ENCODE measurements at places on chromosomes 11 and 22.

GRCh38 chr11:2975594-2975993 lies 16.5 kb downstream of the NAP1L4 start:
- no peak for DNase-seq

DNA sequence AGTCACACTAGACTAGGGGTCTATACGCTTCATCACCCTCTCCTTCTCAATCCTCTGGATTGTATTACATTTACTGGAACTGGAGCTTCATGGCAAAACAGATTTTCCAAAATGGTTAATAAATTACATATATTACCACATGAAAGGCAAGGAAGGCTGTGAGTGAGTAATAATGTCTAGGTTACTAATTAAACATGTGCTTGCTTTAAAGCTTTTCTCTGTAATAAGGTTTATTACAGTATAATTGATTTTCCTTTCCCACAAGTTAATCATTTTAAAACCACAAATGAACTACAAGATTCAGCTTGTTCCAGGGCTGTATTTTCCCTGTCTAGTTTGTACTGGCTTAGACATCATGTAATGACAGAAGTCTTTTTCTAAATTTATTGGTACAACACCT lies 25.6 kb downstream of the MMP13 start:
- no peak for DNase-seq

GRCh38 chr11:16809886-16810668 lies 71.6 kb downstream of the C11orf58 start:
- DNase-seq = no peak

GRCh38 chr22:24592058-24592850 lies 619 bp downstream of the LRRC75B start:
- no peak for DNase-seq

DNA sequence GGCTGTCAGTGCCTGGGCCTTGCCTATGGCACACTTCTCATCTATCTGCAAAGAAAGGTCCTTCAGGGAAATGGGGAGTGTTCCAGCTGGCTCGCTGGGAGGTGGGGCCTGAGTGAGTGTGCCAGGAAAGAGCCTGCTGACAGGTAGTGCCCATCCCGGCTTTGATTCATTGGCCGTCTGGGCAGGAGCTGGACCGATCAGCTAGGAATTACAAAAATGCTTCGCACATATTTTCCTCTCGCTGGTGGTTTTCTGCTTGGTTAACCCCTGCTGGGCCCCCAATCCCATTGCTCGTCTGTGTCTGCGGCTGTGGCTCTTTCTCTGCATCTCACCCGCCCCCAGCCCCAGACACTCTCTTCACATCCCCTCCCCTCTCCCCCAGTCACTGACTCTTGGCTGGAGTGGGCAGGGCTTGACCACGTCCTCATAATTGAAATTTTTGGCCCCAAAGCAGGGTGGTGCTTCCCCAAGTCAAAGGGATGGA lies 10.8 kb downstream of the LIF start:
- peak; percentile 46 for DNase-seq

DNA sequence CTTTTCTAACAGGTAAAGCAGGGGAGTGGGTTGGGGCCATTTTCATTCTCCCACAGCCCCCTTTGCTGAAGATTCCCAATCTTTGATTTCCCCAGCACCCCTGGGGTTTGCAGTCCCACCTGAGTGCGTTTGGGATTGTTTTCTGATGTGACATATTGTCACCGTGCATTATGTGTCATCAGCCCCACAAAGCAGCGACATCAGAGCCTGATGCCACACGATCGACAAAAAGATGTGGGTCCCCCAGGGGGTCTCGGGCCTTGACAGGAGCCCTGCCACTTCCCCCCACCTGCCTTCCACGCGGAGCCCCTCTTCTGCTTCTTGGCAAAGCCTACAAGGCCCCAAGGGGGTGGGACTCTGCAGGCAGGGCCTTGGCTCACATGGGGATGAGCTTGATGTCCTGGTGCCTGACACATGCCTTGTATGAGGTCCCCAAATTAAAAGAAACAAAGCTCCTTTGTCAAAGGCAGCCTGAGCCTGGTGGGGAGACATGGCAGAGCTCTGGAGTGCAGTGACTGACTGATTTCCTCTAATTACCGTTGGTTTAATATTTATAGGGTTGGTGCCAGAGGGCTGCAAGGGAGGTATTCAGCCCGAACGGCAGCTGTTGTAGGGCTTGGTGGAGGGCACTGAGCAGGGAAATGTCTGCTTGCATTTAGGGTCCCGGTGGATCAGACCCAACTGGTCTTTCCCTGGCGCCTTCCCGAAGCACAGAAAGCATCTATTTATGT lies 149.2 kb downstream of the MIAT start:
- no peak for DNase-seq

- DNase-seq = no peak
These were observed 90.1 kb downstream of the MPPED1 start for GRCh38 chr22:43501878-43502277.

- no peak for DNase-seq
These were observed 34.1 kb downstream of the CD44 start for GRCh38 chr11:35173011-35173511.

- no peak for DNase-seq
These were observed 754.4 kb upstream of the ARHGAP42 start for GRCh38 chr11:99932684-99933083.

DNA sequence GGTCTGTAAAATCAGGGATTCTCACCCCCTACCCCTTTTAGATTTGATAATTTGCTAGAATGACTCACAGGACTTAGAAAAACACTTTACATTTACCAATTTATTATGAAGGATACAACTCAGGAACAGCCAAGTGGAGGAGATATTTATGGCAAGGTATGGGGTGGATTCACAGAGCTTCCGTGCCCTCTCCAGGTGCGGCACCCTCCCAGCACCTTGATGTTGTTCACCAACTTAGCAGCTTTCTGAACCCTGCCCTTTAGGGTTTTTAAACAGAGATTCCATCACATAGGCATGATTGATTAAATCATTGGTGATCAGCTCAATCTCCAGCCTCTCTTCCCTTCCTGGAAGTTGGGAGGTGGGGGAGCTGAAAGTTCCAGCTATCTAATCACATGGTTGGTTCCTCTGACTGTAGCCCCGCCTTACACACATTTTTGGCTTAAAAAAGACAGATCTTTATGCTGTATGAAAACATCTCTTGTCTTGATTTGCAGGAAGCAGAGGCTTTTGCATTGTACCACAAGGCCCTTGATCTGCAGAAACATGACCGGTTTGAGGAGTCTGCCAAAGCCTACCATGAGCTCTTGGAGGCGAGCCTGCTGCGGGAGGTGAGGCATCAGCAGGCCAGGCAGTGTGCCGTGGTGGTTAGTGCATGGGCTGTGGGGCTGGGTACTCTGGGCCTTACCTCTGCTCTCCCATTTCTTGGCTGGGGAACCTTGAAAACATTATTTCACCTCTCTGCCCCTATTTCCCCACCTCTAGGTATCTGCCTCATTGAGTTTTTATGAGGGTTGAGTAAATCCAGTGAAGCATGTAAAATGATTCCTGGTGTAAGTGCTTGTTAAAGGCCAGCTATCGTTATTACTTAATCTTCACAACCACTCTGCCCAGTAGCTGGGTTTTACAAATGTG lies 27.0 kb downstream of the CABIN1 start:
- DNase-seq = no peak

- DNase-seq = no peak
These were observed 10.8 kb downstream of the RPS6KA4 start for GRCh38 chr11:64369440-64370421.

GRCh38 chr11:131767421-131767820 lies 397.0 kb downstream of the NTM start:
- no peak for DNase-seq

GRCh38 chr11:107157809-107158187 lies 139.5 kb upstream of the GUCY1A2 start:
- DNase-seq = no peak

- DNase-seq = no peak
These were observed 161.8 kb upstream of the B3GAT1 start for GRCh38 chr11:134573857-134574256.

DNA sequence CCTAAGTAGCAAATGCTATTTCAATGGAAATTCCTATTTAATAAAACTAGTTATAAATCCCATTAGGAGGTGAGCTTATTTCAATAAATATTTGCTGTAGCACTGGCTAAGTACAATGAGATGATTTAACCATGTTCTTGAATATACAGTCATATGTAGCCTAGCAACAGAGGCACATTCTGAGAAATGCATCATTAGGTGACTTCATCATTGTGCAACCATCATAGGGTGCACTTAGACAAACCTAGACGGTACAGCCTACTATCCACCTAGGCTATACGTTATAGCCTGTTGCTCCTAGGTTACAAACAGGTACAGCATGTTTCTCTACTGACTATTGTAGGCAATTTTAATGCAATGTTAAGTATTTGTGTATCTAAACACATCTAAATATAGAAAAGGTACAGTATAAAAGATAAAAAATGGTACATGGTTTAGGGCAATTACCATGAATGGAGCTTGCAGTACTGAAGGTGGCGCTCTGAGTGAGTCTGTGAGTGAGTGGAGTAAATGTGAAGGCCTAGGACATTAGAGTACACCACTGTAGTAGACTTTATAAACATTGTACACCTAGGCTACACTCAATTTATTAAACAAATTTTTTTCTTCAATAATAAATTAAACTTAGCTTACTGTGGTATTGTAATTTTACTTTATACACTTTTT lies 350.1 kb downstream of the CASP12 start:
- no peak for DNase-seq

Data from HS-5 (cell line).